CD4-positive, alpha-beta T cell treated with Interleukin-12 subunit alpha and Interleukin-12 subunit beta, for 1 hour (primary cell): ENCODE measurements at places on chromosomes 6 and 20.

- no peak for DNase-seq
These were observed 189.6 kb downstream of the ADAT2 start for GRCh38 chr6:143260857-143261256.

DNA sequence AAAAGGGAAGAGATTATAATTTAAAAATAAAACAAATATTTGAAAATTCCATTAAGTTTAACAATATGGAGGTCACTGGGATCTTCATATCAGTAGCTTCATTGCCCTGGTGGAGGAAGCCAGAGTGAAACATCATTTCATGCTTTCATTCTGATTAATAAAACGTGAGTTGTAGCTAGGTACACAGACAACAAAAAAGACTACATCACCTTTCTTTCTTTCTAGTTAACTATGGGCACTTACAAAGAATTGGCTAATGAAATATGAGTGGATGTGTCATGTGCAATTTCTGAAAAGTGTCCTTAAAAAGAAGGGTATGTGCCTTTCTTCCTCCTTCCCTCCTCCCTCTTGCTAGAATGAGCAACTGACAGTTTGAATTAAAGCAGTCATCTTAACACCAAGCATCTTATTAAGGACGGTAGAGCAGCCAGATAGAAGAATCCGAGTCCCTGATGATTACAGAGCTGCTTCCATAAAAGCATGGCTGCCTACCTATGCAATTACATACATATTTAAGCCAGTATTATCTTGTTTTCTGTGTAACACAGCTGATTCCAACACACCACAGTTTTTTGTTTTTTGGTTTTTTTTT lies 3.4 kb downstream of the SERAC1 start:
- no peak for DNase-seq

DNA sequence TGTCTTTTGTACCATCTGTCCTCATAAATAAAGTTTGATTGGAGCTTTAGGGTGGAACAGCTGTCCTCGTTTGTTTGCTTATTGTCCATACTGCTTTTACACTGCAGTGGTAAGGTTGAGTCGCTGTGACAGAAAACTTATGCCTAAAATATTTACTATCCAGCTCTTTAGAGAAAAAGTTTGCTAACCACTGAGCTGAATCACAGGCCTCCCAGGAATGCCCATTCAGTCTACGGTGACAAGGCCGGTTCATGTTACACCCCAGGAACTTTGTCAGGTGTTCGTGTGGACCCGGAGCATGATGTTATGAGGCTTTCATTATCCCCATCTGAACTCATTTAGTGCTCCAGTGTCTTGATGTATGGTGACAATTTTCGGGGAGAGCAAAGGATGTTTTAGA lies 401.1 kb downstream of the SAMD5 start:
- no peak for DNase-seq

DNA sequence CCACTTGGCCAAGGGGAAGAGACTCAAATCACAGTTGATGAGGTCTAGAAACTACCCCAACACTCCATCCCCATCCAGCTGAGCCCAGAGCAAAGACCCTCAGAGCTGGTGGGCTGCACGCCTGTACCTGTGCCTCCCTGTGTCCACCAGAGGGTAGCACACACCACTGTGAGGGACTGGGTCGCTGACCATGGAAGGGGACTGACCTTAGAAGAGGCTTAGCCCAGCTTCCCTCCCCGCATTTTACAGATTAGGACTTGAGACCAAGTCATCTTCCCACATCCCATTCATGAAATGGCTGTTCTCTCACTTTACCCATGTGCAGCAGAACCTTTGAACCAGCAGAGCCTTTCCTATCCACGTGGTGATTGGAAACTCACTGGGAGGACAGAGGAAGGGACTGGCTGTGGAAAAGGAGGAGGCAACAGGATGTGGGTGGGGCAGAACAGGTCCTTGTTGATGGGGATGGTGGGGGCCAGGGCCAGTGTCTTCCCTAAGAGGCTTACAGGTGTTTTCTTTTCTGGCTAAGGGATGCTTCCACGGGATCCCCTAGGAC lies 44.3 kb downstream of the CPXM1 start:
- no peak for DNase-seq

- DNase-seq, result no peak
These were observed 10.1 kb downstream of the SLC17A4 start for GRCh38 chr6:25764611-25765010.

- no peak for DNase-seq
These were observed 211.4 kb upstream of the CDYL start for GRCh38 chr6:4564801-4565271.

- no peak for DNase-seq
These were observed 22.0 kb downstream of the ACSS1 start for GRCh38 chr20:25035921-25036320.

- DNase-seq, result no peak
These were observed 6.9 kb downstream of the AURKA start for GRCh38 chr20:56385130-56385529.

GRCh38 chr6:149755300-149756260 lies 6.0 kb downstream of the PCMT1 start:
- DNase-seq, result no peak

DNA sequence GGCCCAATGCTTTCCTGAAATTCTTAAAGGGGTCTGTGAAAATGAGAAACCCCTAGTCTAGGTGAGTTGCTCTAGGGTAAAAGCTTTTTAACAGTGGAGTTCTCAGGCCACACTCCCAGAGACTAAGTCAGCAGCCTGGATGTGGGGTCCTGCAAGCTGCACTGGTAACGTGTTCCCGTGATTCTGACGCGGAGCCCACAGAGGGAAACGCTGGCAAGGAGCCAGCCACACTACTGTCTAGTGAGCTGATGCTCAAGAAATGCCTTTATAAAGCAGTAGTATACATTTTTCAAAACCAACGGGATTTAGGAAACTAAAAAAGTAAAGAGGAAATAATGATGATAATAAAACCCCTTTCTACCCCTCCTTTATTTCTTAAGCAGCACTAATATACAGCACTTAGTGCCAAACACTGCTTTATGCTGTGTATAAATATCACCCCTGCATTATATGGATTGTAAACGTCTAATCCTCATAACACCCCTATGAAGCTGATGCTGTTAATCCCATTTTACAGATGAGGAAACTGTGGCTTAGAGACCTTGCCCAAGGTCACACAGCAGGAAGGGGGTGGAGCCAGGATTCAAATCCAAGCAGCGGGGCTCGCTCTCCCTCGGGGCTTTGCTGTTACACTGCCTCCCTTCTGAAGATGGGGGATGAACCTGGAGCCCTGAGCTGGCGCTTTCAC lies 25.0 kb downstream of the KCNK15 start:
- no peak for DNase-seq

- DNase-seq, result no peak
These were observed 68.8 kb downstream of the LAMP5 start for GRCh38 chr20:9583151-9583550.
